Muscle of leg (tissue), 16 donors: ENCODE measurements at places on chromosomes 4 and X. TPM values are rescaled to one million over a fixed set of nuclear protein-coding genes. Genes with fewer than 3 reads are reported as not detected.

GRCh38 chrX:136450050-136450830, 37.5 kb upstream of the BRS3 start:
- H3K4me1 ChIP-seq = no peaks in the 10 kb centered on the region
- H3K36me3 ChIP-seq = no peaks in the 10 kb centered on the region
- no peak overlapping the region for H3K27ac ChIP-seq
- no peak overlapping the region for H3K4me3 ChIP-seq
- H3K27me3 ChIP-seq = no peaks in the 10 kb centered on the region

DNA sequence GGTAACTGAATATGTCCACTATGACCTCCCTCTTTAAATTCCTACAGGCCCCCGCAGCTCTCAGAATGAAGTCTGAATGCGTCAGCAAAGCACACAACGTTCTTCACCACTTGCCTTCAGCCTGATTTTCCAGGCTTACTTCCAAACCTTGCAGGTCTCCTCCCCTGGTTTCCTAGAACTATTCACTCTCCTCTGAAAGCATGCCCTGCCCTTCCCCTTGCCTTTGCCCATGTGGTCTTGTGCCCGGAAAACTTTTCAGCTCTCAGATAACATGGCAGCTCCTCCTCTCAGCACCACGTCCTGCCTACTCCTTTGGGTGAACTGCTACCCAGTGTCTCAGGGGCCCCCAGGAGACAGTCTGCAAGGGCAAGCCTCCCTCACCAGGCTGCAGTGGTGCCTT, 268.5 kb upstream of the LDB2 start:
- no peak overlapping the region for H3K27ac ChIP-seq
- no peaks in the 10 kb centered on the region for H3K27me3 ChIP-seq
- DNase-seq = peak; percentile 42
- no peaks in the 10 kb centered on the region for H3K36me3 ChIP-seq

- no peaks in the 10 kb centered on the region for H3K36me3 ChIP-seq
- no peak overlapping the region for H3K4me3 ChIP-seq
- peaks cover 5% of the 10 kb centered on the region for H3K4me1 ChIP-seq
These were observed 595.2 kb downstream of the MID1IP1 start for GRCh38 chrX:39396358-39396995.

DNA sequence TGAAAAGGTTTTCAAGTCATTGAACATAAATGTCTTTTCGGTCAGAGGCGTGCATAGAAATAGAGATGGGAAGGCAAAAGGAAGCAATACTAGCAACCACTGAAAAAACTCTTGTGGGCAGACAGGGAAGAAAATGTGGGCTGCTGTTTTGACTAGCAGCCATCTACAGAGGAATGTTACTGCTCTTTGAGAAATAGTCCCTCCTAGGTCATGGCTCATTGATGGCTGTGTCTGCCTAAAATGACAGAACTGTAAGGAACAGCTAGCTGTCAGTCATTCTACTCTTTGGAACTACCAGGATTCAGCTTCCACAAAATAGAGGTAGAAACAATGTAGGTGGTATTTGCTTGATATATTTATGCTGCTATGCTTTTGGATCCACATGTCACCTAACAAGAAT, 26.9 kb upstream of the TMPRSS11B start:
- no peaks in the 10 kb centered on the region for H3K36me3 ChIP-seq
- DNase-seq = no peak
- no peak overlapping the region for H3K27ac ChIP-seq
- no peak overlapping the region for H3K4me3 ChIP-seq
- H3K27me3 ChIP-seq = no peaks in the 10 kb centered on the region
- H3K4me1 ChIP-seq = no peaks in the 10 kb centered on the region

DNA sequence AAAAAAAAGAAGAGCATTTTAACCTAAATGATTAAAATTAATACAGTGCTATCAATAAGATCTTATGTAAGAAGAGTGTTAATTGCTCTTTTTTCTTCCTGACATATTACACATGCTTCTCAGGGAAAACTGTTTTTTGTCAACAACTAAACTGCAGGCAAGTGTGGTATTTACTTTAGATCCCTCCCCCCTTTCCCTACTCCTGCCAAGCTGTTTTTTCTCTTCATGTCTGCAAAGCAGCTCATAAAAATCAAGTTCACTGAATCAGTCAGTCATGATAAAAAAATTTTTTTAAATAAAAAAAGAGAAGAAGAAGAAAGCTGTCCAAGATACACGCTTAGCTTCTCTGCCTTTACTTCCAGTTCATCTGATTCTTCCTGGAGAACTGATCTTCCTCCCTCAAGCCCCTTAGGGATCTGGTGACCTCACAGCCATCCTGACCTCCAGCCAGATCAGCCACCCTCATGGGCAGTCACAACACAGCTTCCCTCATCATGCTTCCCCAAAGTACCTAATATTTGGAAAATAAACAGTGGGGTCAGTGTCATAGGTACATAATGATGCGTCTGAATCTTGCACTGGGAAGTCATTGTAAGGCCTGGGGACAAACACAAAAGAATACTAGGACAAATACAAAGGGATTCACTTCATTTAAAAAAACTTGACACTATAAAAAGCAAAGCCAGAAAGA, 87.0 kb downstream of the ZNF827 start:
- H3K27ac ChIP-seq = no peak overlapping the region
- no peak overlapping the region for H3K4me3 ChIP-seq
- H3K27me3 ChIP-seq = no peaks in the 10 kb centered on the region
- peaks cover 9% of the 10 kb centered on the region for H3K36me3 ChIP-seq
- peaks cover 6% of the 10 kb centered on the region for H3K4me1 ChIP-seq

DNA sequence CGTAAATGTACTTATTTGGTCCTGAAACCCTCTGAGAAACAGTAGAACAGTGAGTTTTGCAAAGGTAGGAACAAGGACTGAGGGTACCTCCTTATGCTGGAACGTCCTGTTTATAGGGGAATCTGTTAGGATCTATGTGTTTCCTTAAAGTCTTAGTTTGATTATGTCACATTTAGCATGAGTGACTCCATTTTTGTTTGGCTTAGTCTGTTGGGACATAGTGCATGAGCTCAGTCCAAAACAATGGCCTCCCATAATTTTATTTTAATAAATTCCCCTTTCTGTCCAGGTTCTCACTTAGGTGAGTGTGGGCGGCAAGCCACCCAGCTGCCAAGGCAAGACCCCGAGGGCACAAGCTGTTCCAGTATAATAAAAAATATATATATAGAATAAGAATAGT, 27.7 kb downstream of the HTT-AS start:
- H3K4me1 ChIP-seq = peaks cover 12% of the 10 kb centered on the region
- no peak overlapping the region for H3K4me3 ChIP-seq
- no peaks in the 10 kb centered on the region for H3K27me3 ChIP-seq
- no peaks in the 10 kb centered on the region for H3K36me3 ChIP-seq
- no peak overlapping the region for H3K27ac ChIP-seq

GRCh38 chr4:13783800-13784411, 156.4 kb upstream of the BOD1L1 start:
- H3K36me3 ChIP-seq = no peaks in the 10 kb centered on the region
- H3K27ac ChIP-seq = no peak overlapping the region
- H3K4me3 ChIP-seq = no peak overlapping the region
- no peaks in the 10 kb centered on the region for H3K4me1 ChIP-seq
- DNase-seq = no peak
- no peaks in the 10 kb centered on the region for H3K27me3 ChIP-seq

- no peak overlapping the region for H3K4me3 ChIP-seq
- H3K4me1 ChIP-seq = no peaks in the 10 kb centered on the region
- H3K36me3 ChIP-seq = no peaks in the 10 kb centered on the region
- H3K27me3 ChIP-seq = no peaks in the 10 kb centered on the region
- H3K27ac ChIP-seq = no peak overlapping the region
These were observed 2236.0 kb upstream of the AGA start for GRCh38 chr4:179678093-179678814.

DNA sequence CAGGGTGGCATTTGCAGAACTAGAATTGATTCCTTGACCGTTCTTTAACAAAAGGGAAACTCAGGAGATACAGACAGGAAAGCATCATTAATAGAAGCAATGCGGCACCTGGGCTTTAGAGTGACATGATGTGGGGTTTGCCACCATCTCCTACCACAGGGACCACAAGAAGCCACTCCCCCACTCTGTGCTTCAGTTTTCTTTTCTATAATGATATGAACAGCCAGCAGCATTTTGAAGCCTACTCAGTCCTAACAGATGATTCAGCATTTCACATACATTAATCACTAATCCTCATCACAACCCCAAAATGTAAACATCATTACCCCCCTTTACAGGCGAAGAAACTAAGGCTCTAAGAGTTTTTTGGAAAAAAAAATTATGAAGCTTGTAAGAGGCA, 22.9 kb downstream of the CCDC149 start:
- no peak overlapping the region for H3K4me3 ChIP-seq
- no peaks in the 10 kb centered on the region for H3K36me3 ChIP-seq
- H3K27ac ChIP-seq = no peak overlapping the region
- DNase-seq = no peak
- H3K4me1 ChIP-seq = no peaks in the 10 kb centered on the region

DNA sequence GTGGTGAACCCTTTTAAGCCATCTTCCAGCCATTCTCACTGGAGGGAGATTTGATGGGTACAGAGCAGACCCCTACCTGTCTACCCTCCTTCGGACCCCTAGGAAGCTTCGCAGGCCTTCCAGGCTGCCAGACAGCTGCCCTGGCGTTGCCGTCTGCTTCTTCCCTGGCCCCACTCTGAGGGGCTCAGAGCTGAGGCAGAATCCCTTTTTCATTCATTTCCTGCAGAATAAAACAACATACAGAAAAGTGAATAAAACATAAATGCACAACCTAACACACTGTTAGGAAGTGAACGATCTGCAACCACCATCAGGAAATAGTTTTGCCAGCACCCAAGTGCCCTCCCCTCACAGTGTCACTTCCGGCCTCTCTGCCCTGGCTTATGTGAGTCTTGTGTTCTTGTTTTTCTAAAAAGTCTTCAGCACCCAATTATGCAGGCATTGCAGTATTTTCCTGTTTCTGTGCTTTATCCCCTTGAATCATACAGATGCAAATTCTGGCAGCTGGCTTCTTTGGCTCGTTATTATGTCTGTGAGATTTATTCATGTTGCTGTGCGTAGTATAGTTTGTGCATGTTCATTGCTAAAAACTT, 5.6 kb upstream of the ADD1 start:
- DNase-seq = peak; percentile 89
- no peaks in the 10 kb centered on the region for H3K27me3 ChIP-seq
- peaks cover 34% of the 10 kb centered on the region for H3K36me3 ChIP-seq
- peak overlapping the region; percentile 71 for H3K27ac ChIP-seq
- H3K4me3 ChIP-seq = peak overlapping the region; percentile 9

- H3K27me3 ChIP-seq = no peaks in the 10 kb centered on the region
- no peaks in the 10 kb centered on the region for H3K4me1 ChIP-seq
- no peak overlapping the region for H3K27ac ChIP-seq
- DNase-seq = no peak
- H3K4me3 ChIP-seq = no peak overlapping the region
- H3K36me3 ChIP-seq = no peaks in the 10 kb centered on the region
These were observed 77.9 kb downstream of the CLNK start for GRCh38 chr4:10606483-10607155.

DNA sequence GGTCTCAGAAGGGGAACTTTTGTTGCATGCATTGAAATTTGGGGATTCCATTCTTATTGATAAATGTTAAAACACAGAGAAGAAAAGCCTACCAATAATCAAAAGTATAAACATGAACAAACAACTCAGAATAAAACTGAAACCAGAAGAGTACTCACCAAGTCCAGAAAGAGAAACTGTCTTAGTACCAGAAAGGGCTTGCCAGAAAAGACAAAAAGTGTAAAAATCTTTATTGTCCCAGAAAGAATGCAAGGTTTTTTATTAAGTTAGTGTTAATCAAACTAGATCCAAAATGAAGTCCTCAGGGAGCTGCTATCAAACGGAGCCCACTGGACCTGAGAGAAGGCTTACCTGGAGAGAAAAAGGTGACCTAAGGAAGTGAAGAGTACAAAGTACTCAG, 897.5 kb downstream of the PCDH7 start:
- no peaks in the 10 kb centered on the region for H3K36me3 ChIP-seq
- H3K27ac ChIP-seq = no peak overlapping the region
- H3K4me3 ChIP-seq = no peak overlapping the region
- no peaks in the 10 kb centered on the region for H3K4me1 ChIP-seq
- no peaks in the 10 kb centered on the region for H3K27me3 ChIP-seq

DNA sequence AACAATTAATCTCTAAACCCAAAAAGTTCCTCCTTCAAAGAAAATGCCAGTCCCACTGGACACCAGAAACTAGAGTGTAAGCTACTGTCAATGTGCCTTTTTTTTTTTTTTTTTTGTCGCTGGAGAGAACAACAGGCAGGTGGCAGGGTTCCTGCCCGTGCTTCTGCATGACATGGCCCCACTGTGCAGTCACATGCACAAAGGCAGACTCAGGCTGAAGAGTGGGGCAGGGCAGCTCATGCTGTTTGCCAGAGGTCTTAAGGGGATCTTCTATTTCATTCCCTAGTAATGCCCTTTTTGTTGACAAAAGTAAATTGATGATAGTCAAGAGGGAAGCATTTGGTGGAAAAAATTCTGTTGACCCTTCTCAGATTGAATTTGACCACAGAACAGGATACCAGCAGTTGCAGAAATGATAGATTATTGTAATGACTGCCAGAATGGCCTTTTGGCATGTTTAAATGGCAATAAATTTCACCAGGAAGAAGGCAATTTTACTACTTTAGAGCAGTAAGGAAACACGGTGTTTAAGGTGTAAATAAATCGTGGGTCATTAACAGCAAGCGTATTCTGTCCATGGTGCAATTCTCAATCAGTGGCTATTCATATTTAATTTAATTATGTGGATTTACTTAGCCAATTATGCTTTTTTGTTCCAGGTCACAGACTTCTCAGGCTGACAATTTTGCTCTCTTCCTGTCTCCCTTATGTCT, 80.9 kb downstream of the NKX6-1 start:
- H3K4me3 ChIP-seq = no peak overlapping the region
- H3K36me3 ChIP-seq = no peaks in the 10 kb centered on the region
- DNase-seq = no peak
- no peaks in the 10 kb centered on the region for H3K27me3 ChIP-seq
- H3K4me1 ChIP-seq = no peaks in the 10 kb centered on the region

DNA sequence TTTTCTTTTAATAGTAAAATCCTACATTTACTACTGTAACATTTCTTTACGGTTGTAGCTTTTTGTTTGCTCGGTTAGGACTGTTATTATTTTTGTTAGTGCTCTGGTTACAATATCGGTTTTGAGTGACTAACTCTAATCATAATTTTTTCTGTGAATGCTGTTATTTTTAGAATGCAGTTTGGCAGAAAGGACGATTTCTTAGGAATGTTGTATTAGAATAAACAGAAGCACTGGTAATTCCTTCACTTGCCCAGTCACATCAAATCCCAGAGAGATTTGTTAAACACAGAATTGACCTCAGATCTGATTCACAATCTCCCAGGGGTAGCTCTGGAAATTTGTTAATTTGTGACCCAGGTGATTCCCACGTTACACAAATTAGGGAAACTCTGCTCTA, 21.7 kb downstream of the DDIT4L start:
- peak; percentile 46 for DNase-seq
- H3K4me1 ChIP-seq = peaks cover 2% of the 10 kb centered on the region
- no peaks in the 10 kb centered on the region for H3K36me3 ChIP-seq

Gene SH3RF1
- 10.7 TPM for total RNA-seq

Gene ERCC6L
- total RNA-seq = 1.5 TPM

Gene TNIP3
- total RNA-seq = 0.04 TPM

Gene CCNA2
- total RNA-seq = 15.0 TPM

Gene LIMCH1
- total RNA-seq = 104 TPM

Gene EGFL6
- total RNA-seq = 86.4 TPM
